ENCODE measurements at places on chromosomes 7 and 10.

- no peak for DNase-seq
Measured at GRCh38 chr10:83272666-83273434, 866.5 kb upstream of the GHITM start.

- DNase-seq: no peak
Measured at GRCh38 chr10:35458500-35459448, 122.5 kb downstream of the CCNY start.

DNA sequence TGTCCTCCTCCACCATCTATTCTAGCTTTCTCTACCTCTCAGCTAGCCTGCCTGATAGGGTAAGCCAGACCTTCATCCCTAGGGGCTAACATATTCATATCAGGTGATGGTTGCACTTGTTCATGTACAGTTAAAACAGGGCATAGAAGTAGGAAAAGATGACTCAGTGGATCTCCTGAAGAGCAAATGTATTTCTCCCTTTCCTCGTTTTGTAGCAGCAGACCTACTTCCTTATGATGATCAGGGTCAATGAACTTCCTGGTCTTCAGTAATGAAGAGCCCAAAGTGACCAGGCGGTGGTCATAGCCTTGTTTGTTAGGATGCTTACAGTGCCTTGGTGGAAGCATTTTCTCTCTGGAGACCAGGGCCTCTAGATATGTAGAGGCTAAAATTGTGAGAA, 6.3 kb downstream of the LIPJ start:
- DNase-seq: no peak

GRCh38 chr10:121919666-121920065, 8.2 kb downstream of the ATE1 start:
- DNase-seq: no peak

- peak; percentile 86 for DNase-seq
Measured at GRCh38 chr10:29849126-29849833, 210.1 kb downstream of the JCAD start.

- no peak for DNase-seq
Measured at GRCh38 chr10:98920807-98921206, 314.8 kb downstream of the HPSE2 start.

- DNase-seq: no peak
Measured at GRCh38 chr7:33612442-33612841, 292.9 kb upstream of the BMPER start.

DNA sequence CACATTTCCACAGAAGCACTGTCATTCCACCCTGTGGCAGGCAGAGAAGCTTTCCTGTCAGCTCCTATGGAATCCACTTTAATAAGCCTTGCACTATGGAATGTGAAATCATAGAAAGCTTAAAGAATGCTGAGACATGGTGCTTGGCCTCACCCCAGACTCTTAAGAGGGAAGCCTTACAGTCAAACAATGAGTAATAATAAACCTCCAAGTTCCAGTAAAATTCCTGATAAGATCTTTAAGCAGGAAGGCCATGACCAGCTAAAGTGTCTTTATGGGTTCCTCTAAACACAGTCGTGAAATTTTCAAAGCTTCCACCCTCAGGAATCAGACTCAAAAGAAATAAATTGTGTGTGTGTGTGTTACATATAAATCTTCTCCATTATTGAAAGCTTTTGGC, 11.9 kb upstream of the TEX36 start:
- no peak for DNase-seq

DNA sequence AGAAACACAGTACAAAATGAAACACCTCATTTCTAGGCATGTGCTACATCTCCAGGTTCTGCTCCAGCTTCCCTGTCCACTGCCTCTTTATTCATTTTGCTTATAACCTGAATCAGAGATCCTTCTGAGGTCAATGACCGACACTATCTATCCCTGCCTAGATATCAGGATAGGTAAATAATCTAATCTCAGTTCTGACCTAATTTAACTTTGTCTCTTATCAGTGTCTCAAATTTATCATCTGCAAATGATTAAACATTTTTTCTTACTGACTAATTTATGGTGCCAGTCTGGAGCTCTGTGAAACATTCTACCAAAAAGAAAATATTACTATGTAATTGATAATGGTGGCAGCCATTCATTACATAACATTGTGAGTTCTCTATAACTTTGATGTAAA, 61.1 kb downstream of the SGCE start:
- no peak for DNase-seq

DNA sequence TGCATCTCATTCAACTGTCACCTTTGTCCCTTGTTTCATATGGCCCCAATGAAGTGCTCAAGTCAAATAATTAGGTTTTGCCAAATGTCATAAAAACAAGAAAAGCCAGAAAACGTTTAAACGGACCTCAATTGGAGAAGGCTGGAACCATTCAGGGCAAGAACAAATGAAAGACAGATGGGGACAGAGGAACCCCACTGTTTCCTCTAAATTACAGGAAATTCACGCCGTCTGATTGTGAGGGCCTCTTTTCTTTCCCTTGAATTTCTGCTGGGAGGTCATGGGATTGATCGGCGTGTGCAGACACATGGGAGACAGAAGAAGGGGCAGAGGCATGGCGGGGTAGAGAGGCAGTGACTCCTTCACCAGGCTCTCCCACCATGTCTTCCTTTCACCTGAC, 656.4 kb downstream of the KCNMA1 start:
- DNase-seq: no peak

DNA sequence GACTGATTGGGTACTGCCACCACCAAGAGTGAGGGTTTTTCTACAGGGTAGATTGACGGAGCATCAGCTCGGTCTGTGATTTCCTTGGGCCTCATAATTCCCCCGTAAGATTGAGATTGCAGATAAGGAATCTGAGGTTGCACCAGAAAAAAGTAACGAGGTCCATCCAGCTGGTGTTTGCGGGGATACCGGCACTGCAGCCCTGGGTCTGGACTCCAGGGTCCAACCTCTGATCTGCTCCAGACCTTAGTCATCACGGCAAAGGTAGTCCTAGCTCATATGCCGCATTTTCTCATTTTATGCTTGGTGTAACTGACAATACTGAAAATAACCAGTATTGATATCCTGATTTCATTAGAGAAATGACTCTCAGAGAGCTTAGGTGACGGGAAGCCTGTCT, 3.9 kb downstream of the CARD11 start:
- DNase-seq: no peak

GRCh38 chr10:65419629-65420028, 1506.2 kb upstream of the LRRTM3 start:
- DNase-seq: no peak

DNA sequence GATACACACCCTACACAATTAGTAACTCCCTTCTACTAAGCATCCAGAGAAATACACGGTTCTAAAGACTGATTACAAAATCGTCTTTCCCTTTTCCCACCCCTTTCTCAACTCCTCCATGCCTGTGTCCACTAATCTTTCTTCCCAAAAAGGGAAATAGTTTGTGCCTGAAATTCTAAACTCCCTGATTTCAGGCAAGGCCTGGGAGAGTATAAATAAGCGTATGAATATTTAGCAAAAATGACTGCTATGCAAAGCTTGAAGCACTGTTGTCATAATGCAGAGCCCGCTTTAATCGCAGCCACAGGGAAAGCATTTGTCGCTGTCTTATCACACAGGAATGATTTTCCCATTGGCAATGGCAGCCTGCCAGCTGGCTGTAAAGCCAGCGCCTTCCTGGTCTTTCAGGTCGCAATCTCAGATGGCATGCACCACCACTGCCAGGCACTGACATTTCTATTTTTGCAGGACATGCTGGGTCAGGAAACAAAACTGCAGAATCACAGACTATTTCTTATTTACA, 142.9 kb upstream of the PCGF5 start:
- DNase-seq: no peak

GRCh38 chr7:77696643-77697534, 630 bp downstream of the RSBN1L start:
- peak; percentile 67 for DNase-seq

DNA sequence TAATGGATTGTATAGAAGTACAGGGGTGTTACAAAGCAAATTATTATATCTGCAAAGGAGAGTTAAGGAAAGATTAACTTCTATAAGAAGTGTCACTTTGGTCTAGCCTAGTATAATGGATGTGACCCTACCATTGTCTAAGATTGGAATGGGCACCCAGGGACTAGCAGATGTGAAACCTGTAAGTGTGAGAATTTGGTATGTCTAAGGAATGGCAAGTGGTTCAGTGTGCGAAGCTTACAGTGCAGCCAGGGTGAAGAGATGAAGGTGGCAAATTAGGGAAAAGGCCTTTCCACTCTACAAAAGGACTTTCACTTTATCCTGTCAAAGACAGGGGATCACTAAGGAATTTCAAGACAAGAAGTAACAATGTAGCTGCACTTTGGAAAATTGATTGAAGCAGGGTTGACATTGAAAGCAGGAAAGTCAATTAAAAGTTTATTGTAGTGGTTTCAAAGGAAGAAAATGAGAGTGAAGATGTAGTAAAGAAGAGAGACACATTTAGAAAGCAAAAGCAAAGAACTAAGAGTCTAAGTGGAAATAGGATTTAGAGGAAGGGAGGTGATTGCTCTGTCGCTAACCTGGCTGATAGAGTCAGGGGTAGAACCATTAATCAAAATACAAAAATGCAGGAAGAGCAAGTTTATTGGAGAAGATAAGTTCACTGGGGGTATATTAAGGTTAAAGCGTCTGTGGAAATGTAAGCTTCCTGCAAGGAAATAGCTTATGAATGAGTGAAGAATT, 47.4 kb downstream of the KCND2 start:
- no peak for DNase-seq

GRCh38 chr10:93915598-93915997, 21.8 kb downstream of the SLC35G1 start:
- DNase-seq: no peak

- DNase-seq: no peak
Measured at GRCh38 chr10:12919574-12919973, 81.9 kb downstream of the CCDC3 start.

DNA sequence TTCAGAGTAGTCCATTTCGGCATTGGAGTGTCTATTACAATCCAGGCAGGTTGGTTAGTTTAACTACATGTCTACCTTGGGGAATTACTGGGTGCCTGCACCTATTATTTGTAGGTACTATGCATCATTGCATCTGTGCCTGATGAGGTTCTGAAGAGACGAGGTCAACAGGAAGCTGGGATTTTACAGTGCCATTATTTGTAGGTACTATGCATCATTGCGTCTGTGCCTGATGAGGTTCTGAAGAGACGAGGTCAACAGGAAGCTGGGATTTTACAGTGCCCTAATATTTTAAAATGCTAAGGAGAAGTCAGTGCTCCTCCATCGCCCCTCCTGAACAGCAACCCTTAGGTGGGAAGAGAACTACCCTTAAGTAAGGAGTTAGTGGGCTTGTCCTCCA, 41.7 kb downstream of the NPY start:
- no peak for DNase-seq

- peak; percentile 40 for DNase-seq
Measured at GRCh38 chr10:72259491-72260238, 14.1 kb upstream of the DDIT4 start.

DNA sequence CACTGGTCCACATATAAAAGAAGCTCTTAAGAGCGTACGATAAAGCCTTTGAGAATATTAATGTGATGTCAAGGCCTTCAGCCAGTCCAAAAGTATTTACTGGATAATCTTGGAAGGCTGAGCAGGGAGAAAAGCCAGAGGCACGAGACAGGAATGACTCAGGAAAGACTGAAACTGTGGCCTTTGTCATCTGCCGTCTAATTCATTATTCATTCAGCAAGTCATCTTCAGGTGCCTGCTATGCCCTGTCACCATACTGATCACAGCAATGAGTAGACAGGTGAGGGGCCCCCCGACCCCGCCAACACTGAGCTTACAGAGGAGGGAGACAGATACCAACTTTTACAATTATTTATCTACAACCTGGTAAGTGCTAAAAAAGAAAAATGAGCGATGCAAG, 78.9 kb downstream of the VOPP1 start:
- DNase-seq: no peak

GRCh38 chr10:131822692-131823245, 78.0 kb upstream of the PPP2R2D start:
- DNase-seq: no peak

- no peak for DNase-seq
Measured at GRCh38 chr10:25698638-25699037, 235.4 kb upstream of the MYO3A start.

GRCh38 chr10:117457932-117458331, 82.7 kb upstream of the PDZD8 start:
- DNase-seq: no peak

- DNase-seq: no peak
Measured at GRCh38 chr10:133445751-133446708, 7.7 kb upstream of the SCART1 start.

DNA sequence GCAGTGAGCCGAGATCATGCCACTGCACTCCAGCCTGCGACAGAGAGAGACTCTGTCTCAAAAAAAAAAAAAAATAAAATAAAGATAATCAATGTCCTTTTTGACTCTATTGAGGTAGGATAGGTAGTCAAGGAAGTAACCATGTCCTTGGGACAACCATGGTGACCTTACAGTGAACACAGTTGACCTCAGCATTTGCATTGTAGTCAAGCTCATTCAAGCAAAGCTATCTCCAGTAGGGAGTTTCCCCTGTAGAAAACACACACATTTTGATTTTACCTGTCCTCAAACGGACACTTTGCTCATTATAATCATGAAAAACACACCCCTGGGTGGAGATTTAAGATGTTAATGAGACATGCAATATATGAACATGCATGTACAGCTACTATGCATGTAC, 171.7 kb downstream of the KIF20B start:
- no peak for DNase-seq

DNA sequence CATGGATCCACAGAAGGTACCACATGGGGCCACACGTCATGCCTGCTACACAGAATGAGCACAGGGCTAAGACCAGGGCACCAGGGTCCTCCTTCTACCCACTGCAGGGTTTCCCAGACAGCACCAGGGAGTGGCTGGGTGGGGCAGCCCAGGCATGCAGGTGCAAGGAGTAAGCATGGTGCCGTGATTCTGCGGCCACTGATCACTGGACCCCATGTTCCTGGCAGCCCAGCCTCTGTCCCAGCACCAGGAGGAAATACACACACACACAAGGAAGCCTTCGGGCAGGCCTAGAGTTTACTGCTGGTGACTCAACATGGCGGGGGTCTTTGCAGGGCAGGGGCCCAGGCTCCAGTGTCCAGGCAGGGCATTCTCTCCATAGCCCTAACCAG, 13.9 kb downstream of the ATP6V1F start:
- no peak for DNase-seq

DNA sequence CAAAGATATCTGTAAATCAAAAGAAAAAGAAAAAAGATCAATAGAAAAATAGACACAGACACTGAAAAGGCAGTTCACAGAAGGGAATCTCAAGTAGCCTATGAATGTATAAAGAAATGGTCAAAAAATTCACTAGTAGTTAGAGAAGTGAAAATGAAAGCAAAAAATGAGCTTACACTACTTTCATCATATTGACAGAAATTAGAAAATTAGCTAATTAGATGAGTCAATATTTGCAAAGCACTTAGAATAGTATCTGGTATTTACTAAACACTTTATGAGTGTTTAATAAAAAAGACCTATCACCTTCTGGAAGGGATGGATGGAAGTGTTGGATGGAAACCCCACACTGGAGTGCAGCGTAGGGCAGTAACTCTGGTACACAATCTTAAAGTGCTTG, 1.7 kb upstream of the CFAP58 start:
- DNase-seq: no peak
